ENCODE measurements at places on chromosomes 3 and 15.

DNA sequence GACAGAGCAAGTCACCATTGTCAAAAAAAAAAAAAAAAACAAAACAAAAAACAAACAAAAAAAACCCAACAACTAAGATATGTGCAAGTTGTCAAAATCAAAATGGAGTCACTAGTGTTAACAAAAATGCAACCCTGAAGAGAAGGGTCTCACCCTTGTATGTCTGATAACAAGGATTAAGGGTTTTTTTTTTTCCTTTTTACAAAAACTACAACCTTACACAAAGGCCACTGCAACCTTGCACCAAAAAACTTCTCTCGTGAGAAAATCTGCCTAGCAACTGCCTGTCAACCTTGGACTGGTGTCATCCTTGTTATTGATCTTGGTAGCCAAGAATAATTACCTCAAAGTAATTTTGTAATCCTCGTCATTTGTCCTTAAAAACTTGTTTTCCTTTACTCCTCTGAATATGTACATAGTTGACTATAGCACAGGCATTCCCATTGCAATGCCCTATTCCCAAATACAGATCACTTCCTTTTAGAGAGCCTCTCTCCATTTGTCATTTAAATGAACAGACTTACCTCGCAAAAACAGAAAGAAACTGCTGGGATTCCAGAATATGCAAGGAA is 24.0 kb downstream of the TFRC start:
- DNase-seq, result no peak

GRCh38 chr3:146468234-146468633 is 1.1 kb downstream of the PLSCR2 start:
- DNase-seq, result no peak

DNA sequence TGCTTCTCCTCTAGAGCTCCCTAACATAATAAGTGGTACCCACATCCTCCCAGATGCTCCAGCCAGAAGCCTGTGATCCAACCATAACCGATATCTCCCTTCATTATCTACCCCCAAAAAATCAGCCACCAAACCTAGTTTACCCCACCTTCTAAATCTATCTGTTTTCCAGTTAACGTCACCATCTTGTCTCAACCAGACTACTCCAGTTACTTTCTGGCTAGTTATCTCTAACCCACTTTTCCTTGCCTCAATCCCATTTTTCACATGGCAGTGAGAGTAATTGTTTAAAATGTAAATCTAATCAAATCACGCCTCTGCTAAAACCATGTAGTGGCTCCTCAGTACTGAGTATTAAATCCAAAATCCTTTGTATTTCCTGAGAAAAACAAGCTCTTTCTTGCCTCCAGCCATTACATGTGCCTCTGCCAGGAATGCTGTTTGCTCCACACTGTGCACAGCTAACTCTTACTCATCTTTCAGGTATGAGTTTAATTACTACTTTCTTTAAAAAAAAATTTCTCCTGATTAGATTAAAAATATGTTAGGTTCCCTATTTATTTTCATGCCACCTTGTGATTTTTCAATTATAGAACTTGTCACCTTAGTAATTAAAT is 15.4 kb downstream of the CCDC54 start:
- no peak for DNase-seq

GRCh38 chr3:12977117-12977808 is 96.0 kb downstream of the IQSEC1 start:
- no peak for DNase-seq

DNA sequence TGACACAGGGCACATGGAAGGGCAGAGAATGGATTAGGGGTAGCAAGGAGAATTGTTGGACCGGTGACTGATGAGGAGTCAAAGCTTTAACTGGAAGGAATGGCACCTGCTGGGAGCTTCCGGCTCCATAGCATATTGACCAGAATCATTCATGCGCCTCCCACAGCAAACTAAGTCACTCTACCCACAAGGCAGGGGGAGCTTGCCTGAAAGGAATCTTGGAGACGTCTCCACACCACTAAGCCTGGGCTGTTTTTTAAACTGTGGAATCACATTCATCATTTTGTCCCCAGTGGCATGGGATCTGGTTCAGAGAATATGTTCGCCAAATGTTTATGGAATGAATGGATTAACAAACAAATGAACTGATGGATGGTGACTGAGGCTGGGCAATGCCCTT is 57.0 kb upstream of the ITGA11 start:
- DNase-seq, result no peak

DNA sequence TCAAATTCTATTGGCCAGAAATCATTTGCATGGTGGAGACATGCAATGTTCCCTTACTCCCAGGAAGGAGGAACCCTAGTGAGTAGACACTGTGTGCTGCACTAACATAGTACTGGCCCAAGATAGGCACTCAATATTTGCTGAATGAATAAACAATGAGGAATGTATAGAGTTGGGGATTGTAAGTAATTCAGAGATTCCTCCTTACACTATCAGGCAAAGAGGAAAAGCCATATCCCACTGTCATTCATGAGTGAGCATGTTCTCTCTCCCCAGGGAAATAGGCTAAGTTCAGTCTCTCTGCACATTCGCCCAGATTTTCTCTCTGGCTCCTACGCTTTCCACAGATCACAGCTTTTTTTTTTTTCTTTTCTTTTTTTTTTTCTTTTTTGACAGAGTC is 154.9 kb upstream of the WNT5A start:
- no peak for DNase-seq

- no peak for DNase-seq
Measured at GRCh38 chr3:6571448-6571847, 289.5 kb upstream of the GRM7 start.

Measured in bone marrow (tissue), 2 donors.